ENCODE measurements at places on chromosomes 13 and 19.

DNA sequence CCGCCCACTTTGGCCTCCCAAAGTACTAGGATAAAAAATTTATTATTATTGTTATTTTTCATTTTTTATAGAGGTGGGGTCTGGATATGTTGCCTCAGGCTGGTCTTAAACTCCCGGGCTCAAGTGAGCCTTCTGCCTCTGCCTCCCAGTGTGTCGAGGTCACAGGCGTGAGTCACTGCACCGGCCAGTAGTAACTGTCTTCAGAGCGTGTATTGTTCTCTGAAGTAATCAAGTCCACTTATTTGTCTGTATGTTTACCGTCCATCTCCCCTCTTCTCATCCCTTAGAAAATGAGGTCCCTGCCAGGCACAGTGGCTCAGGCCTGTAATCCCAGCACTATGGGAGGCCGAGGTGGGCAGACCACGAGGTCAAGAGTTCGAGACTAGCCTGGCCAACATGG lies 18.2 kb upstream of the SULT2B1 start:
- DNase-seq, result no peak

DNA sequence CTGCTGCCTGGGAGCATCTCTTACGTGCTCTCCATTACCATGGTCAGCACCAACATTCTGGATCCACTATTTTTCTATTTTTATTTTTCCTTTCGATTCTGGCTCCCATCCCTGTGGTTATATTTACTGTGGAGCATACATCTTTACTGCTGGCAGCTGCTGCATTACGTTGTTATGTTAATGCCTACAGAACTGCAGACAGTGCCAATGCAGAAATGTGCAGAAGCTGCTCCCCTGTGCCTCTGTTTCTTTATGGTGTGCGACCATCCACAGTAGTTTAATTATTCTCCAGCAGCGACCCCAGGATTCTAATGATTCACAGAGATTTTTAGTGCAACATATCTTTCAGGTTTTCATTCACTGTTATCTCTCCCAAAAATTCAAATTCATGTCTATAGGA lies 911.7 kb upstream of the SLITRK6 start:
- DNase-seq, result no peak

GRCh38 chr13:29129616-29130015 lies 309.5 kb downstream of the MTUS2 start:
- no peak for DNase-seq

- DNase-seq, result no peak
Measured at GRCh38 chr13:31327182-31327860, 127.5 kb downstream of the B3GLCT start.

- no peak for DNase-seq
Measured at GRCh38 chr19:54201980-54202379, 1.3 kb downstream of the RPS9 start.
